ENCODE measurements at places on chromosomes 7 and 10.

DNA sequence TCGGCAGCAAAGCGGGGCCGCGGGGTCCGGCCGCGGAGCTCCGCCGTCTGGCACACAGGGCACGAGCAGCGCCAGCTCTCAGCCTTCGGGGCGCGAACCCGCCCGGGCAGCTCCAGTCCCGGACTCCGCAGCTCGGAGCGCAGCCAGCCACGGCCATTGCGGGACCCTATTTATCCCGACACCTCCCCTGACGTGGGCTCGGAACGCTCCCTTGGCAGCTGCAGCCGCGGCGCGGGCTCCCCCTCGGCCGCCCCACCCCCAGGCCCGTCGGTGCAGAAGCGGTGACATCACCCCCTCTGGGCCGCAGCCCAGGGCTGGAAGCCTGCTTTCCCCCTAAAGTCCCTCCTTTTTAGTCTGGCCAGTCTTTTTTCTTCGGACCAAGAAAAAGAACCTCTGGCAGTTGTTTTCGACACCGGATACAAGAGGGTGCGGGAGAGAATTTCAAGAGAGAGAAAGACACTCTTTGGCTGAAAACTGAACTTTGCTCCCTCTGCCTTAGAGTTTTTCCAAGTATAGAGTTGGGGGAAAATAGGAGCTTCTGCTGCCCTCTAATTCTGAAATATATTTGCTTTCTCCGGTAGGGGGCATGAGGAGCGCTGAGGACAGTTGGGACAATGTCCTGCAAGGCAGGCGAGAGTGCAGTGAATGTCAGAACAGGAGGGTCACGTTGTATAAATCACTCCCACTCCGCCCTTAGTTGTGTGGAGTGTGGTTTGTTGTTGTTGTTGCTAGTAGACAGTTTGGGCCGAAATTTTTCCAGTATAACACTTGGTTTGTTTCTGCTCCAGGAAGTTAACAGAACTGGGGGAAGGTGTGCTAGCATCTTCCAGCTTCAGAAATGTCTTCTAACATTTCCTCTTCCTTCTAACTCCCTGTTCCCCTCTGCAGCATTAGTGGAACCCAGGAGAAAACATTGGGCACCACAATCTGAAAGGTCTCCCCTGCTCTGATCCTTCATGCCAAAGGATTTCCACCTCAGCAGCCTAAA, at the start of gene SFRP4:
SFRP4 (minus strand) TSS at position 145 of the 988 bp plus-strand sequence. CDS start 280 bp downstream, outside the sequence.
- DNase-seq, result peak; percentile 46

- no peak for DNase-seq
These were observed 31.7 kb downstream of the ARHGAP12 start for GRCh38 chr10:31896968-31897384.

- DNase-seq, result no peak
These were observed 12.0 kb downstream of the LSM8 start for GRCh38 chr7:118195837-118196474.

- DNase-seq, result no peak
These were observed 28.2 kb downstream of the PUS7 start for GRCh38 chr7:105493923-105494315.

- no peak for DNase-seq
These were observed 728 bp downstream of the PARD3 start for GRCh38 chr10:34814223-34814912.

DNA sequence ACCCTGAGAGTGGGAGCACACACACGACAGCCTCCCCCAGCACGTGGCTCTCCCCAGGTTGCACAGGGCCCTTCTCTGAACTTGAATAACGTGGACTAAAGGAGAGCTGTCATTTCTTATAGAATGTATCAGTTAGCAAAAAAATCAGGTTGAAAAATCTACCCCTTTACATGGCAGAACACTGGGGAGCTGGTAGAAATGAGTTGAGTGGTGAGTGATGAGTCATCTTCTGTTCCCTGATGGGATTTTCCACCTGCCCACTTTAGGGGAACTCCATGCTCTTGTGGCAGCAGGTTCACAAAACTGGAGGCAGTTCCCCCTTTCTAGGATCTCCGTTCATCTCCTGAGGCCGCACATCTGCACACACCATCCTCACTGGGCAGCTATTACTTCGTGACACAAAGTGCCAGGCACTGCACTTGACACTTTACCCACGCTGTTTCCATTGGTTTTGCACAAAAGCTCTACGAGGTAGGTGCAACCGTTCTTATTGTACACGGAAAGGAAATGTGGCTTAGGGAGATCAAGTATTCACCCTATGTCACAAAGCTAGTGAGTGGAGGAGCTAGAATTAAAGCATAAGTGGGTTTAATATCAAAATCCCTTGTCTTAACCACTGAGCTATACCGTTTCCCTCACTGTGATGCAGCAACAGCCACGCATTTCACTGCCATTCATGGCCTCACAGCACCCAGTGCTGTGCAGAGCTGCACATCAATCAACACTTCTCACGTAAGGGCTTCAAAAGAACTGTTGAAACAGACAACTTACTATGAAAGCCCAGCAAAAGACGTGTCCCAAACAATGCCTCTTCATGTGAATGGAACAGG, 80.2 kb downstream of the RNF216 start:
- DNase-seq, result no peak

DNA sequence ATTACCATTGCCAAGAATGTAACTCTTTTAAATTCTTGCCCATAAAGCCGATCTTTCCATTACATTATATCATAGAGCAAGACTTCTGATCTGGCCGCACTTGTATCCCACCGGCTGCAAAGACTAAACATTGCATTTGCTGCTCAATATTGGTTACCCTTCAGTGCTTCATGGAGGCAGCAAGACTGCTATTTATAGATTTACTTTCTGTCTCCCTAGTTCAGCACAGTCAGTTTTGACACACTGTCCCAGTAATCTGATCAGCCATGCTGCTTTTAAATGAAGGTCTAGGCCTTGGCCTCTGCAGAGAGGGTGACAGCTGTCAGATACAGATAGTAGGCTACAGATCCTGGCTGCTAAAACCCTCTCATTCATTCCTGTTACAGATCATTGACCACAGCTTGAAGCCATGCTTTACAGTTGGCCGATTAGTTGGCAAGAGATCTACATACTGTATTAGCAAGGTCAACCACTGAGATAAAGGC, 562.6 kb upstream of the GALNT17 start:
- no peak for DNase-seq

GRCh38 chr7:155449869-155450557, 7.9 kb upstream of the EN2 start:
- no peak for DNase-seq

DNA sequence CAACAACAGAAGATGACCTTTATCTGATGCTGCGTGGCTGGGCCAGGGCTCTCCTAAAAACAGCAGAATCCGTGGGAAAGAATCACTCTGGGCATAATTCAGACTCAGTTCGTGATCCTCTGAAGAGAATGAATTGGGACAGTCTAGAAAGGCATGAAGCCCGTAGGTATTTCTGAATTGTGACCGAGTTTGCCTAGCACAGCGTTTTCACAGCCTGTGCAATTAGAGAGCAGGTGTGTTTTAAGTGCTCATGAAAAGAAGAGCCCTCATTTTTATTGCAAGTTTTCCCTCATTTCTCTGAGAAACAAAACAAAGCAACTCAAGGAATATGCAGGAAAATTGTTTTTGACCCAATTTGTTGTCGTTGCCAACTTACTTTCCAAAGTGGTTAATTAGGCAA, 366.2 kb downstream of the WDR11 start:
- no peak for DNase-seq

DNA sequence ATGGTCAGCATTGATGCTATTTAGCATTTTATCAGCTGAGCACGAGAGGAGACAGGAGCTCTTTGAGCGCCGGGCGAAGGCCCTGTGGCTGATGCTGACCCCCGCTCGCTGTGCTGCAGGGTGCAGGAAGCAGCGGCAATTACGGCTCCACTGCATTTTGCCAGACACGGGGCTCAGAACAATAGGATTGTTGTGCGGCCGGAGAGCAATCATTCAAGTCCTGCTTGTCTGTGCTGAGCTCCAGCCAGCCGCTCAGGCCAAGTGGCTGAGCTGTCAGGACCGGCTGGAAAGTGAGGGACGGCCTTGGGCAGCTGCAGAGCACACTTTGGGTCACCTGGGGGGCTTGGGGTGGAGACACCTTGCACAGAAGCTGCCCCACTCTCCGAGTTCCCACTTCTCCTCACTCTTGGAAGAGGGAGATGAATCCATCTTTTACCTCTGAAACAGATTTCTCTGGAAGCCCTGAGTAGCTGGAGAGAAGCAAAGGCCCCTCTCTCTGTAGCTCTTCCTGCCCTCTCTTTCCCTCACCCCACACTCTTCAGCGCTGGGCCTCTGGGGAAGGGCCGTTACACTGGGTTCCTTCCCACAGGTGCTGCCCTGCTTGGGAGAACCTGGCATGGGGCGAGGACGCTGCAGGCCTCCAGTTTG, 17.3 kb upstream of the ADARB2 start:
- no peak for DNase-seq

- DNase-seq, result no peak
These were observed 87.3 kb downstream of the ODAD2 start for GRCh38 chr10:27911539-27911938.

DNA sequence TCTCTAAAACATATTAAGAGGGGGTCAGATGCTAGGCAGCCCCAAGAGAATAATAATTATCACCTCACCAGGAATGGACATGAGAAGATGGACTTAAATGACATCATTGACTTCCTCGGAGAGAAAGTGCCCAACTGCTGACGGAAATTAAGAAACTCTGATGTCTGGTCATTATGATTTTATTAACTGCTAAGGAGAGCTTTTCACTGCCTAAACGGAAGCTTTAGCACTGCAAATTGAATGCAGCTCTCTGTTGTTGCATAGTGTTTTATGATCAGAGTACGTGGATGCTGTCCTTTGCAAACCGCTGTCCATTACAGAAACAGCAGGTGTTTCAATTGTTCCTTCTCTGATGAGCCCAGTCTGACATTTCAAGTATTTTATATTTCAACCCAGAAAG, 89.4 kb upstream of the GALNT17 start:
- no peak for DNase-seq

DNA sequence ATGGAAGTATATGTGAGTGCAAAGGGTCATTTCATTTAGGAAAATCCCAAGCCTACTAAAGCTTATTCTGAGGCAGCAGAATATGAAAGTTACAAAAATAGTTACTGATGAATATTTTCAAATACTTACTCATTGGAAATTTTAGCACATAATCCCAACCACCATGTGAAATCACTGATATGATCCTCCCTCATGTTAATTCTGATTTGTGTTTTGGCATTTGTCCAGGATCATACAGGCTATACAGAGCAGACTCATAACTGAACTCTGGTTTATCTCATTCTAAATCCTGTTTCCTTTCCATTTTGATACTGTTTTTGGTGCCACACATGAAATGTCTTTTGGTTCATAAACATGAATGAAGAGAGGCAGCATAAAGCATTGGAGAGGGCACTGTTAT, 3.4 kb upstream of the FAM24B start:
- no peak for DNase-seq

DNA sequence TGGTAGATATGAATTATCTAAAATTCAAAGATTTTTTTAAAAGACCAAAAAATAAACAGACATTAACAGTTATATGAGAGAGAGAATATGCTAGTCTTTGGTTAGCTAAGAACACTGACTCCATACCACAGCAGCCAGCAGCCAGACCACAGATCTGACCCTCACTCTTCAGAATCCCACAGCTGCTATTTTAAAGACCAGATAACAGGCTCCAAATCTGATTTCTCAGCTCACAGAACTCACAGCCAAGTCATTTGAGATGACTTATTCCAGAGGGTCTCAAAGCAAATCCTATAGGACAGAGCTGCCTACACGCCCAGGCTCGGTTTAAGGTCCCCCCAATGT, 20.4 kb downstream of the NUDCD3 start:
- DNase-seq, result no peak

DNA sequence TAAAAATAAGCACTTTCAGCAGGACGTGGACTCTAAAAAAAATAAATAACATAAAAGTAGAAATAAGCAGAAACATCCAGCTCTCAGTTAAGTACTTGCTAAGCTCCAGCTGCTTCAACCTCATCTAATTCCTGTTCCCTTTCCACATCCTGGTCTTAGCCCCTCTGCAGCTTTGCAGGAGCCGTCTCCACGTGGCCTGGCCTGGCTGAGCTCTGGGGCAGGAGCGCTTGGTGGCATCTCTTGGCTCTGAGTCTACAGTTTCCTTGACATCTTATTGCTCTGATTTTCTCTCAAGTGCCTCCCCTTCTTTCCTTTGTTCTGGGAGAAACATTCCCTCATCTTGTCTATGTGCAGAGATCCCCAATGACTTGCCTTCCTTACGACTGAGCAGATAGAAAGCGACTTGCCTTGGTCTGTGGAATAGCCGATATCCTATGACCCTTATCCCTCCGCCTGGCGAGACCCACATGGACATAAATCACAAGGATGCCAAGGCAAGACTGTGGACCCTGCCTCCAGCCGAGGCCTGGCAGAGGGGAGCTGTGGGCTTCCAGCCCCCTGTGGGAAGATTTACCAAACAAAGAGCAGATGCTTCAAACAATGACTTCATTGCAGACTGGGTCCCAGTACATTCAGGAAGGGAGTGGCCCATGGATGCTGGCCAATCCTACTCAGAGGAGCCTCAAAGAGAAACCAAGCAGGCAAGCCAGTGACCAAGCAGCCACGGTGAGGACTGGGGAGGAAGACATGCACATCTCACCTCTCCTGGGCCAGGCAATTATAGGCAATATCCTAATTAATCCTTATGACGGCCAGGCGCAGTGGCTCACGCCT, 61.9 kb downstream of the SPOCK2 start:
- DNase-seq, result no peak

GRCh38 chr7:44703921-44704320, 44.7 kb upstream of the ZMIZ2 start:
- DNase-seq, result no peak

- no peak for DNase-seq
These were observed 48.1 kb downstream of the TNPO3 start for GRCh38 chr7:129006636-129007414.

DNA sequence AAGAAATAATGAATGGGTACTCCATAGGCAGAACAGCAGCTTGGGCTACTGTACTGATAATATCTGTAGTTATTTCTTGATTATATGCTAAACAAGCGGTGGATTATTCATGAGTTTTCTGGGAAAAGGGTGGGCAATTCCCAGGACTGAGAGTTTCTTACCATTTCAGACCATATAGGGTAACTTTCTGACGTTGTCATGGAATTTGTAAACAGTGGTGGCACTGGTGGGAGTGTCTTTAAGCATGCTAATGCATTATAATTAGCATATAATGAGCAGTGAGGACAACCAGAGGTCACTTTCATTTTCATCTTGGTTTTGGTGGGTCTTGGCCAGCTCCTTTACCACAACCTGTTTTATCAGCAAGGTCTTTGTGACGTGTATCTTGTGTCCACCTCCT, 399.7 kb downstream of the CDC14C start:
- no peak for DNase-seq

DNA sequence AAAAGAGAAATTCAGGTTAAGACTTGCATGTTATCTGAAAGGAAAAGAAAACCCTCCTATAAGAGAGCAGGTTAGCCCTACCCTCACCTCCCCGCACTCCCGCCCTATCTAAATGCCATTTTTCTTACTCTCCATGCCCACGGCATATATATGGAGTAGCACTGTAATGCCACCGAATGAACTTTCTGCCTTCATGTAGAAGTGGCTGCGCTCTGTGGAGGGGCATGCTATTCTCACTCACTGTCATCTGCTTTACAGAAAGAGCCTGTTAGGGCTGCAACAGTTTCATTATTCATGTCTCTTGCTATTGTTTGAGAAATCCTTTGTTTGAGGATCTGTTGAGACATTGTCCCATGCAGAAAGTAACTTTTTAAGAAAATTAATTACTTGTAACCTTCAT, 1190.6 kb downstream of the SORCS1 start:
- no peak for DNase-seq
